ENCODE measurements at places on chromosomes 11 and 22.

GRCh38 chr11:17686231-17686980 lies 33.0 kb upstream of the MYOD1 start:
- no peak for DNase-seq

GRCh38 chr11:73518195-73518594 lies 79.7 kb downstream of the FAM168A start:
- DNase-seq = no peak

- DNase-seq = no peak
Observed at GRCh38 chr22:40808018-40808841, 10.9 kb downstream of the SLC25A17 start.

DNA sequence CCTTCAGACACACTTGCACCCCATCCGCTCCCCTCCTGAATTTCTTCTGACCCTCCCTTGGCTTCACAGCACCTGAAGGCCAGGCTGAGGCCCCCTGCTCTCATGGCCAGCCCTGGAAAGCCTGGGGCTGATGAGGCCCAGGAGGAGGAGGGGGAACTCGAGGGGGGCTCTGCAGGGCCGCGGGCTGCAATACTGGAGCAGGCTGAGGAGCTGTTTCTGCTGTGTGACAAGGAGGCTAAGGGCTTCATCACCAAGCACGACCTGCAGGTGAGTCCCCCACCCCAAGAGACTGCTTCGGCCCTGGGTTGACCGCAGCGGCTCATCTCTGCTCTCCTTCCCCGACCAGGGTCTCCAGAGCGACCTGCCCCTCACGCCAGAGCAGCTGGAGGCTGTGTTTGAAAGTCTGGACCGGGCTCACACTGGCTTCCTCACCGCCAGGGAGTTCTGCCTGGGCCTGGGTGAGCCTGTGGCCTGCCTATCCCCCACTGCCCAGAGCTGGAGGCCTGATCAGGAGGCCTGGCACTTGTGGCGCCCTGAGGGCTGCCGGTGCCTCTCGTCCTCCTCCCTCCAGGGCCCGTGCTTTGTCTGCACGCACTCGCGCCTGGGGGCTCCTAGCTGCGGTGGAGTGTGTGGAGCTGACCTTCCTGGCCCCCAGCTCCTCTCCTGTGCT lies 922 bp downstream of the CRACR2B start:
- no peak for DNase-seq

- no peak for DNase-seq
Observed at GRCh38 chr11:119512369-119512768, 89.4 kb upstream of the THY1 start.

DNA sequence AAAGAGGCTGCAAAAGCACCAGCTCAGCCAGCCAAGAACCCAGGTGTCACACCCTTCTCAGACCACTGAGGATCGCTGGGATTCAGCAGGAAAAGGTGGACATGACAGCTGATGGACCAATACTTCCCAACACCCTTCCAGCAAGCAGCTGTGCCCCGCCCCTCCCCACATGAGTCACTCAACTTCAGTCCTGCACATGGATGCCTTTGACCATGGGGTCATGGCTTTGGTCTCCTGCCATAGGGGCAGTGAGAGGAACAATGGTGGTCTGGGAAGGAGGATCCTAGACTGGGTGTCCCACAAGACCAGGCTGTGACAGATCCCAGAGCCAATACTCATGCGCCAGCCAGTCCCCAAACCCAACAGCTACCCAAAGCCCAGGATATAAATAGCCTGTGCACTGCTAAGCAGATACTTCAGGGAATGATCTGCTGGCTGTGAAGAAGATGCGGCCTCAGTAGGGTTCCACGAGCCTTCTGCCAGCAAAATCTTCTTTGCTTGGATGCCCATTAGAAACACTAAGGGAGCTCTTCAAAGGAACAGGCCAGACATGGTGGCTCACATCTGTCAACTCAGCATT lies 5.5 kb upstream of the RGL4 start:
- no peak for DNase-seq

GRCh38 chr11:33931067-33931466 lies 39.2 kb upstream of the LMO2 start:
- no peak for DNase-seq

DNA sequence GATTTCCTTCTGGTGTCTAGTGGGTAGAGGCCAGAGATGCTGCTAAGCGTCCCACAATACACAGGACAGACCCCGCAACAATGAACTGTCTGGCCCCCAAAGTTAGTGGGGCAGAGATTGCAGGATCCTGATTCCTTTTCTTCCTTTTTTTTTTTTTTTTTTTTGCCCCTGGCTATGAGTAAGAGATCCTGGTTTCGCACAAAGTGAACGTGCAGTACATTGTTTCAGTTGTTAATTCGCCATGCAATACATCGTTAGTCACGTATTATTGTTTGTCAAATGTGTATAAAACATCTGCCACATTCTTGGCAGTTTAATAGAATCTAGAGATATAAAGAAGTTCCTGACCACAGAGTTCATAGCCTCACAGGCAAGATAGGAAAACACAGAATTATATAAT lies 20.2 kb downstream of the ST3GAL4 start:
- no peak for DNase-seq

DNA sequence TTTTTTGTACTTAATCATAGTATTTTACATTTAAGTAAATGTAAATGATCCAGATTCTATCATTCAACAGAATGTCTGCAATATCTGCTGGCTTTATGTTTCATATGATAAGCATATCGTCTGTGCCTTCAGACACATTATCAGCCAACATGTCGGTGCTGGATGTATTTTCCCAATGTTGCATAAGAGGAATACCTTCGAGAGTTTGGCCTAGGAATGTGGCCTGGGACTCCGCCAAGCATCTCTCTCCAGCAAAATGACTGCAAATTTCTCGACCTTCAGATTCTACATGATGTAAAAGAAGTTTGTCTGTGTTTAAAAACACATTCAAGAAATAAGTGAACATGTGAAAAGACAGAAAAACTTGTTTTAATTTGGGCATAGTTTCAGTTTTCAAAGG lies 6.9 kb downstream of the BDNF start:
- DNase-seq = no peak

- no peak for DNase-seq
Observed at GRCh38 chr22:50537765-50538164, 7.9 kb upstream of the KLHDC7B start.

DNA sequence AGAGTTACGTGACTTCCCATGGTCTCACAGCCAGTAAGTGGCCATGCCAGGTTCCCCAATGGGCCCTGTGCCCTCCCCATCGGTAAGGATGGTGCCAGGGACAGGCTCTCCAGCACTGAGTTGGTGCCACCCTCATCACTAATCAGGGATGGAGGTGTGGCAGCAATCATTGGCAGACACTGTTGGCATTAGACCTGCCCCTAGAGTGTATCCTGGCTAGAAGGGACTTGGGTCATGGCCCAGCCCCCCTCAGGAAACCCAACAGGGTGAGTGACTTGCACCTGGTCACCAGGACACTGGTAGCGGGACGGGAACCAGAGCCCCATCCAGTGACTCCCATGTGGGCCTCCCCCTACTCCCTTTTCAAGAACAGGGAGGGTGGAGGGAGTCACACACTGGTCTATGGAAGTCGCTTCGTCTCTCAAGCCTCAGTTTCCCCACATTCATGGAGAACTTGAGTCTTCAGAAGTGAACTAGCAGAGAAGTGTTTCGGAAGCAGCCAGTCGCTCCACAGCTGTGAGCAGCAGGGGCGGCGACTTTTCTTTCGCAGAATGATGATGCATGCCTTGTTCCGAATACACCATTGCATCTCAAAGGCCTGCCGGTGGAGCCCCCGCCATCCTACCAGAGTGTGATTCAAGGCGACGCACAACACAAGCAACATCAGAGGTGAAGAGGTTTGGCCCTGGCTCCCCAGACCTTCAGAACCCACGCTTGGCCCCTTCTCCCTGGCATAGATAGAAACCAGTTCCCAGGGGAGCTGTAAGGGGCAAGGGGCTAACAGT lies 12.9 kb downstream of the MS4A10 start:
- no peak for DNase-seq

DNA sequence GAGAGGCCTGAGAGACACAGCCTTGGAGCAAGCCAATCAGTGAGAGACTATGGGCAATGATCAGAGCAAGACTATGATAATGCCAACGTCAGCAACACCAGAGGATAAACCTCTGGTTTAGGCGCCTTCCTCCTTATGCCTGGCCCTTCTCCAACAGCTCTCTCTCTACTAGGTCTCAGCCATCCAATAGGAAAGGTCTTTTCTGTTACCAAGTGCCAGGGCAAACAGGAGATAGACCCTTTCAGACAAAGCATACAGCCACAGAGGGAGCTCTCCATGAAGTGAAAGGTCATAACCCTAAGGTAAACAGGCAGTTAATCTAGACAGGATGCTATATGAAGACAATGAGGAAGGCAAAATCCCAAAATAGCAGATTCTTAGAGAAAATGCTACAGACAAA lies 9.5 kb downstream of the STK33 start:
- DNase-seq = no peak

DNA sequence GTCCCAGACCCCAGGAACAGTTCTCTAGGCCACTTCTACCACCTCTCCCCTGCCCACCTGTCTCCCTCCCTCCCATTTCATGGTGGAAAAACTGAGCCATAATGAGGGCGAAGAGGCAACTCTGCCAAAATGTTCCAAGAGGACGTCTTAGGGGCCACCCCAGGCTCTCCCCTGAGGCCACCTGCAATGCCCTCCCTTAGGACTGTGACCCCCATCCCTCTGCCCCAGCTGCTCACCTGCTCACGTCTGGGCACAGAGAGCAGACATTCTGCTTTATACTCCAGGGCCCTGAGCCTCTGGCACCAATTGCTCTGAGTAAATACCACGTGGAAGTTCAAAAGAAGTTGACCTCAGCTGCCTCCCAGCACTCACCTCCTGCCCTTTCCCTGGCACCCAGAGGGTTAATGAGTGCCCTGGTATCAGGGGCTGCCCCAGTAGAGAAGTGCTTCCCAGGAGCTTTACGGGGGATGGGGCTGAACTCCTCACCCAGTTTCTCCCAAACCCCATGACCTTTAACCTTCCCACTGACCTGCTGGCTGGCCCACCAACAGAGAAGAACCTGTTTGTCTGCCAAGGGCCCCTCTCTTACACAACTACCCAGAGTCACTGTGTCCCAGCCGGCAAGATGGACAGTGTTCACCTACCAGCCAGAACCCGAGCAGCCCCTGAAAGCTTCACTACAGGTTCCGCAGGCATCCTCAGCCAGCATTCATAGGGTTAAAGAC lies 627 bp upstream of the APOA5 start:
- no peak for DNase-seq

GRCh38 chr22:42417645-42418305 lies 14.4 kb downstream of the NFAM1 start:
- DNase-seq = no peak

- no peak for DNase-seq
Observed at GRCh38 chr11:116481126-116481675, 291.6 kb downstream of the BUD13 start.

GRCh38 chr22:23517804-23518375 lies 62.2 kb downstream of the IGLL1 start:
- no peak for DNase-seq

- no peak for DNase-seq
Observed at GRCh38 chr22:24161909-24162308, 19.4 kb upstream of the SUSD2 start.

DNA sequence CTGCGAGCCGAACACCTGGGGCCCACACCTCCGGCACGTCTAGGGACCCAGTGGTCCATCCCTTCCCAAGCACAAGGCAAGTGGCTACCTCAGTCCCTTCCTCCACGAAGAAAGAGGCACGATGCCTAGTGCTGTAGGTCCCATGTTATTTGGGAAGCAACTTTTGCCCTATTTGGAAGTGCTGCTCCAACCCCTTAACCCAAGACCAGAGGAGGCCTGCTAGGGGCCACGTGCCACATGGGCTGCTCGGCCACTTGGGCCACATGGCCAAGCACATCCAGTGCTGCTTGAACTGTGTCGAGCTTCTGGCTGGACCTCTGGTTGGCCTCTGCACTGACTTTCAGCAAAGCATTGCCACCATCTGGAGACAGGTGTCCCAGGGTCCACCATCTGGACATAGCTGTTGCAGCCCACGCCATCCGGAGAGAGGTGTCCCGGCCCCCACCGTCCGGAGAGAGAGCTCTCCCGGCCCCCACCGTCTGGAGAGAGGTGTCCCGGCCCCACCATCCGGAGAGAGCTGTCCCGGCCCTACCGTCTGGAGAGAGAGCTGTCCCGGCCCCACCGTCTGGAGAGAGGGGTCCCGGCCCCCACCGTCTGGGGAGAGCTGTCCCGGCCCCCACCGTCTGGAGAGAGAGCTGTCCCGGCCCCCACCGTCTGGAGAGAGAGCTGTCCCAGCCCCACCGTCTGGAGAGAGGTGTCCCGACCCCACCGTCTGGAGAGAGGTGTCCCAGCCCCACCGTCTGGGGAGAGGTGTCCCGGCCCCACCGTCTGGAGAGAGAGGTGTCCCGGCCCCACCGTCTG lies 6.5 kb upstream of the B4GALNT4 start:
- no peak for DNase-seq

DNA sequence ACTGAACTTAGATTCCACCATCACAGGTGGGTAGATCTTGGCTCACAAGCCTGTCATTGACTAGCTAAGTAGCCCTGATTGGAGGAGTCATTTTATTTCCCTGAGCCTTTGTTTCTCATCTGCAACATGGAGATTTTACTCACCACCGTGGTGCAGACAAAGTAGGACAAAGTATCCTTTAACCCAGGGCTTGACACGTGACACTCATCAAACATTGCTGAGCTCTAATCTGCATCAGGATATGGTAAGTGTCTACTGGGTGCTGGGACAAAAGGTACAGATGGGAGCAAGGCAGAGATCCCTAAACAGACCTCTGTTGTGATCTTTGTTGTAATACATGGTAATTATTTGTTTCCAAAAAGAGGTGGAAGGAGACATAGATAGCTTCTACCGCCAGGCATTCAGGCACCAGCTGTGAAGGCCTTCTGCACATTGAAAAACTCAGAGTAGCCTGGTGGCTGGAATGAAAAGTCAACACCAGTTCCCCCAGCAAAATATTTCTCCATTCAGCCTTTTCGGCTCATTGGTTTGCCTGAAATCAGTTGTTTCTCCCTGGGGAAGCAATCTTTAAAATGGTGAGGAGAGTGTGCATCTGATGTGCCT lies 18.3 kb upstream of the MICAL2 start:
- peak; percentile 77 for DNase-seq

GRCh38 chr22:50705219-50705691 lies 32.6 kb downstream of the SHANK3 start:
- DNase-seq = peak; percentile 90

GRCh38 chr11:69027704-69028372 lies 14.8 kb upstream of the MRGPRF start:
- no peak for DNase-seq

DNA sequence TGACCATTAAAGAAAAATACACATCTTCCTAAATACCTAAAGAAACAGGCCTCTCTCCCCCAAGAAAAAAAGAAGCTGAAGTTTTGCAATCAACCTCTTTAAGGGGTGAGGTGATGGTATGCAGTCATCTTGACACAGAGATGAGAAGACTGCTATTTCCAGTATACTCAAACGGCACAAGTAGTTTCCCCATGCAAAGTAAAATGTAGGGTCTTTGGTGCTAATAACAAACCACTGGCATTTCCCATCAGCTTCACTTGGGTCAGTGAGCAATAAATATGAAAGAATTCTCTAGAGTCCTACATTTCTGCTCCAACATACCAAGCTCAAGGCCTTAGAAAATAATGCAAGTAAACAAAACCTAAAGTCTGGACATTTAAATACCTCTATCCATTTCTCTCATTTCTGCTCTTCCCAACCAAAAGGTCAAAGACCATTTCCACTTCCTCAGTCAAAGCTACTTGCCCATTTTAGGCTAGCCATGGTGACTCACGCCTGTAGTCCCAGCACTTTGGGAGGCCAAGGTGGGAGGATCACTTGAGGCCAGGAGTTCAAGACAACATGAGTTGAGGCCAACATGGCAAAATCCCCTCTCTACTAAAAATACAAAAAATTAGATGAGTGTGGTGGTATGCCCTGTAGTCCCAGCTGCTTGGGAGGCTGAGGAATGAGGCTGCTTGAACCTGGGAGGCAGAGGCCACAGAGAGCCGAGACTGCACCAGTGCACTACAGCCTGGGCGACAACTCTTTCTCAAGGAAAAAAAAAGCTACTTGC lies 39.5 kb upstream of the CHRNA10 start:
- DNase-seq = no peak

Measured in NCI-H526 (cell line).